ENCODE measurements at places on chromosomes 12 and 14. TPM values are rescaled to one million over a fixed set of nuclear protein-coding genes. Genes with fewer than 3 reads are reported as not detected.

- no peaks in the 10 kb centered on the region for H3K27me3 ChIP-seq
- peaks cover 32% of the 10 kb centered on the region for H3K36me3 ChIP-seq
- no peak for DNase-seq
- no peak overlapping the region for H3K4me3 ChIP-seq
- no peak overlapping the region for H3K27ac ChIP-seq
- no peaks in the 10 kb centered on the region for H3K4me1 ChIP-seq
Observed at GRCh38 chr12:64723630-64724029, 35.6 kb downstream of the GNS start.

DNA sequence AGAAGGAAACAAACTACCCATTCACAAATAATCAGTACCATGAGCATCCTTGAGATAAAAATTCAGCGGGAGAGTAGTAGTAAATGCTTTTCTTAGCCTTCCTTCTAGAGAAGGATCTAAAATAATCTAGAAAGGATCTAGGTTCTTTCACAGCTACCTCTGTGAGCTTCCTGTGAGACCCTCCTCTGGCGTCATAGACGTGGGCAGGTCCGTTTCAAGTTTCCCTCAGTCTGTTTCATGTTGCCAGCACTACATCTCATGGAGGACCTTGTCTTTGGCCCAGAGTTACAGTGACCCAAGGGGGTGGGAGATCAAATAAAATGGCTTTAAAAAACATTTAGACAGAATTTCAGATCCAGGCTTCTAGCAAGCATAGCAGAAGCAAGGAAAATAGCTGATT, 13.6 kb downstream of the DAAM1 start:
- no peaks in the 10 kb centered on the region for H3K36me3 ChIP-seq
- DNase-seq, result no peak
- H3K27ac ChIP-seq, result no peak overlapping the region
- no peak overlapping the region for H3K4me3 ChIP-seq
- no peaks in the 10 kb centered on the region for H3K27me3 ChIP-seq
- peaks cover 29% of the 10 kb centered on the region for H3K4me1 ChIP-seq

- DNase-seq, result no peak
- H3K27ac ChIP-seq, result no peak overlapping the region
- no peaks in the 10 kb centered on the region for H3K4me1 ChIP-seq
- no peaks in the 10 kb centered on the region for H3K27me3 ChIP-seq
- no peaks in the 10 kb centered on the region for H3K36me3 ChIP-seq
Observed at GRCh38 chr12:90842477-90842876, 112.5 kb downstream of the CCER1 start.

DNA sequence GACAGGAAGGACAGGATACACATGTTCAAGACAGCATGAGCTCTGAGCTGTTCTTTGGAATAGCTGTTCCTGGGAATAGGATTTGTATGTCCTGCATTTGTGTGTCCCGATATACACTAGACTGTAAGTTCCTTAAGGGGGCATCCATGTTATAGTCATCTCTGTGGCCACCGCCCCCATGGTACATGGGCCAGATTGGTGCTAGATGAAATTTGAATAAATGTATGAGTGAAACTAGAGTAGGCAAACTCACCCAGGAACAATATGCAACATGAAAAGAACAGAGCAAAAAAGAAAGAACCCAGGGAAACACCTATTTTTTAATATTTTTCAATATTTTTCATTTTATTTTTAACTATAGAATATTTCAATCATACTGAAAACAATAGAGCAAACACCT, 25.1 kb upstream of the KRT77 start:
- H3K36me3 ChIP-seq, result no peaks in the 10 kb centered on the region
- no peaks in the 10 kb centered on the region for H3K4me1 ChIP-seq
- no peak overlapping the region for H3K27ac ChIP-seq
- no peak overlapping the region for H3K4me3 ChIP-seq
- DNase-seq, result no peak
- no peaks in the 10 kb centered on the region for H3K27me3 ChIP-seq

GRCh38 chr12:15868186-15868585, 14.0 kb upstream of the STRAP start:
- H3K27me3 ChIP-seq, result no peaks in the 10 kb centered on the region
- no peak overlapping the region for H3K4me3 ChIP-seq
- no peak overlapping the region for H3K27ac ChIP-seq
- DNase-seq, result no peak
- H3K36me3 ChIP-seq, result no peaks in the 10 kb centered on the region
- no peaks in the 10 kb centered on the region for H3K4me1 ChIP-seq

GRCh38 chr14:90388437-90388836, 8.4 kb upstream of the CALM1 start:
- no peaks in the 10 kb centered on the region for H3K27me3 ChIP-seq
- H3K4me3 ChIP-seq, result no peak overlapping the region
- H3K4me1 ChIP-seq, result peaks cover 8% of the 10 kb centered on the region
- H3K36me3 ChIP-seq, result no peaks in the 10 kb centered on the region
- H3K27ac ChIP-seq, result no peak overlapping the region
- DNase-seq, result no peak

The PTCSC3 gene
- total RNA-seq, result not detected

GRCh38 chr12:122457627-122458026, 35.2 kb upstream of the CLIP1 start:
- no peak for DNase-seq
- no peaks in the 10 kb centered on the region for H3K4me1 ChIP-seq
- no peak overlapping the region for H3K4me3 ChIP-seq
